ENCODE measurements at places on chromosomes 6 and 20.

DNA sequence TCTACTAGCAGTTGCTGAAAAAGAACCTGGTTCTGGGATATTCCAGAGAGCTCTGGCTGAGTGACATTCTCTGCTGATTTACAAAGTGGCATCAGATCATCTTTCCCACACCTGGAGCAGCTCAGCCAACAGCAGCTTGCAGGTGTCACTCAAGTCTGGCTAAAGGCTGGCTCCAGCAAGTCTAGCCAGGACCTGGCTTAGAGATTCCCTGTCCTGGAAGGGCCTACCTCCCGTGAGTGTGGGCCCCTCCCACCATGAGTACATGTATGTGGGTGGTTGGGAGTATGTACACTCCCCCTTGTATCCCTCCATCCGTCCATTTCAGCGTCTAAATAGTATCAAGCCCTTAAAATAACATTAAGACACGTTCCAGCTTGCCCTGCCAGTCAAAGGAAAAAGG is 539.3 kb upstream of the ID4 start:
- no peak for DNase-seq

DNA sequence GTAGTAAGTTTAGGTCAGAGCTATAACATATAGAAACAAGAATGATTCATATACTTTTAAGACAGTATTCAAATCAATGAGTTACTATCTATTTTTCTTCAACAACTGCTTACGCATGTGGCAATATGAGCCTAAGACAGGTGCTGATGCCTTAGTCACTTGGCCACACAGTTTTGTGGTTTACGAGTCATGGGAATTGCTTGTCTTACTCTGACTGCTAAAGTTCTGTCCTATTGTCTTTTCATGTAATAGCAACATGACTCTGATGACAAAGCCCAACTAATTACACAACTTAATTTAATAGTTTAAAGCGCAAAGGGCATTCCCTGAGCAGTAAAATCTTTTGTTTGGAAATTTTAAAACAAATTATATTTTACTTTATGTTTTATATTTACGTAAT is 159.3 kb upstream of the CENPW start:
- DNase-seq, result no peak

DNA sequence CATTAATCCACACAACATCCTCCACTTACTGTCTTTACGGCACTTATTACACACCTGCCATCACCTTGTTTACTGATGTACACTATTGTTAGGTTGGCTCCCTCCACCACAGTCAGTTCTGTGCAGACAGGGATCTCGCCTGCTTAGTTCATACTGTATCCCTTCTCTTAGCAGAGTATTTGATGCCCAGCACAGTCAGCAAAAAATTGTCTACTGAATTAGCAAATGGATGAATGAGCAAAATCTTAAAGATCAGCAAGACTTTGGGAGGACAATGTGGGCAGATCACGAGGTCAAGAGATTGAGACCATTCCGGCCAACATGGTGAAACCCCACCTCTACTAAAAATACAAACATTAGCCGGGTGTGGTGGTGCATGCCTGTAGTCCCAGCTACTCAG is 109.8 kb upstream of the ATXN1 start:
- no peak for DNase-seq

- no peak for DNase-seq
Observed at GRCh38 chr20:3901028-3901705, 12.0 kb downstream of the PANK2 start.
